Kasumi-1 (cell line): ENCODE measurements at places on chromosomes 3 and 15.

GRCh38 chr3:11053926-11054503 is 61.5 kb downstream of the SLC6A1 start:
- DNase-seq: no peak

- DNase-seq: no peak
Measured at GRCh38 chr3:49912881-49913281, 9.2 kb upstream of the MST1R start.

DNA sequence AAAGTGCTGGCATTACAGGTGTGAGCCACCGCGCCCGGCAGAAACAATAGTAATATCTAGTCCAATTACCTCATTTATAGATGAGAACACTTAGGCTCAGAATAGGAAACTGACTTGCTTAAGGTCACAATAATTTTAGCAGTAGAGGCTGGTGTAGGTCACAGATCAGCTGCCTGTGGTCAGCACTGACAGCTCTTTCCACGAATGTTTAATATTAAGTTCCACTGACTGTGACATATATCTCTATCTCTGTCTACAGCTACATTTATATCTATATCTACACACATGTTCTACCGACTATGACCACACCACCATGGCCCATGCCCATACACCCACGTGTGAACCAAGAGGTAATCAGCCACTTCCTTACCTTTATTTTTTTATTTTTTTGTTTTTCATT is 40.2 kb upstream of the DLG1 start:
- no peak for DNase-seq

DNA sequence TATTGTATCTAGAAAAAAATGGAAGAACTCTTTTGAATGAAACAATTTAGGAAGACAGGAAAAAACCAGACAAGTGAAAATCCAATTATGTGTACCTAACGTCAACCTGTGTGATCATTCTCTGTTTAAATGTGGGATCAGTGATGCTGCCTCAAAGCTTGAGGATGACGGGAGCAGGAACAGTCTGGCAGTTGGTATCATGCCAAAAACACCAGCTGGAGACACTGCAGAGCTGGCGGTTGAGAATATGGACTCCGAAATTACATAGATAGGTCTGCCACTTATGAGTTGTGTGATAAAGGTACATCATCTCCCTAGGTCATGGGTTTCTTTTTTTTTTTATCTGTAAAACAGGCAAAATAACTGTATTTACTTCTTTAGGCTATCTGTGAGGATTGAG is 480.5 kb downstream of the CNTN4 start:
- DNase-seq: no peak

DNA sequence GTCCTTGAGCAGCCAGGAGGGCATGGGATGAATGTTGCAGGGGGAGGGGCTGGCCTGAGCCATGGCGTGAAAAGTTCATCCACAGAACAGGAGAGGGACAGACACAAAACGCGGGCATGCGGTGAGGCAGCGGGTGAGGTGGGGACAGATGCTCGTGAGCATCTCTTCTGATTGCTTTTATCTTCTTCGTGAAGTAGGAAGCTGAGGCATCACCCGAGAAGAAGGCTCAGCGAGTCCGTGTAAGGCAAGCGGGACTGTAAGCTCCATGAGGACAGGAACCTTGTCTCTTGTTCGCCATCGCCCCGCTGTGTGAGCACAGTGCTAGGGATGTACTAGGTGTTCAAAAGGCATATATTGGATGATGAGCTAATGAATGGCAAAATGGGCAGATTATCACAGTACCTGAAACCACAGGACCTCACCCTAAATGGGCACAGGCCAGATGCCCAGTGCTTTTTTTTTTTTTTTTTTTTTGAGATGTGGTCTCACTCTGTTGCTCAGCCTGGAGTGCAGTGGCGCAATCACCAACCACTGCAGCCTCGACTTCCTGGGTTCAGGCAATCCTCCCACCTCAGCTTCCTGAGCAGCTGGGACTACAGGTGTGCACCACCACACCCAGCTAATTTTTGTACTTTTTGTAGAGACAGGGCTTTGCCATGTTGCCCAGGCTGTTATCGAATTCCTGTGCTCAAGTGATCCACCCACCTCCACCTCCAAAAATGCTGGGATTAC is 46.8 kb downstream of the CPN2 start:
- DNase-seq: no peak

DNA sequence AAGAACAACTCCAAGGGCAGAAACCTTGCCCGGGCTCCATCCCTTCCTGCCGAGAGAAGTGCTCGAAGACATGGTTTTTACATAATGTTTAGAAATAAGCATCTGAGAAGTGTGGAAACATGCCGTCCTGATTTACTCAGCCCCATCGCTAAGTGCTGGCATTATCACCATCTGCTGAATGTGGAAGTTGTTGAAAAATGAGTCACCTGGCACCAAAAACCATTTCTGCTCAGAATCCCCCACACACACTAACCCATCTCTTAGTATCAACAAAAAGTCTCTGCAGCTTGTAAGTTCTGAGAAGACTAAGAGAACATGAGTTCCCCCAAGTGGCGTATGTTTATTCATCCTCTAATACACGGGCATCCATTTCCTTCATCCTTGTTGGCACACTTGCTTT is 51.0 kb upstream of the ARL8B start:
- DNase-seq: no peak

DNA sequence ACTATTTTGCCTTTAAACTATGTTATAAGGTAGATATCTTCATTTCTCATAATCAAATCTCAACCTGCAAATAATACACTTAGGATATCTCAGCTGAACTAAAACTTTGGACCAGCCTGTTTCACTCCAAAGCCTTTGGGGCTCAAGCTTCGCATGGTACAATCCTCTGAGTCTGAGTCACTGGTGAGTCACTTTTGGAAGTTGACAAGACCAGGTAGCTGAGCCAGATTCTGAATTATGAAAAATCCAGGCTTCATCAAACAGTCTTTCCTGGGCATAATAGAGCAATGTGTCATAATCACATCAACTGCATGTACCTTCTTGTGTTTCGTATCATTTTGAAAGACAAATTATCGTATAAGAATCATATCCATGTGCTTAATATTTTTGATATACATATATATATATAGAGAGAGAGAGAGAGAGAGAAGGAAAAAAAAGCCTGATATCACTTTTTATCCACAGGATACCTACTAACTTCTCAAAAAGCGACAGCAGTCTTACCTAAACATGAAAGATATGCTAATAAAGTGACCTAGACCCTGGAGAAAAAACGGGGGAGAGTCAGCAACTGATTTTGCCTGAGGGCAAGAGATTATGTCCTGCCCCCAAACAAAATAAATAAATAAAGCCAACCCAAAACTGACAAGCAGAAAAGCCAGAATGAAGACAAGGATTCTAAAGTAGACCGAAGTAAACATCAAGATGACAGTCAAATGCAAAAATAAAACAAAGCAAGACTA is 263.9 kb upstream of the TGFBR2 start:
- DNase-seq: no peak

GRCh38 chr3:195548501-195548900 is 5.4 kb upstream of the PPP1R2 start:
- no peak for DNase-seq

GRCh38 chr15:58980351-58980939 is 7.0 kb upstream of the RNF111 start:
- peak; percentile 70 for DNase-seq

DNA sequence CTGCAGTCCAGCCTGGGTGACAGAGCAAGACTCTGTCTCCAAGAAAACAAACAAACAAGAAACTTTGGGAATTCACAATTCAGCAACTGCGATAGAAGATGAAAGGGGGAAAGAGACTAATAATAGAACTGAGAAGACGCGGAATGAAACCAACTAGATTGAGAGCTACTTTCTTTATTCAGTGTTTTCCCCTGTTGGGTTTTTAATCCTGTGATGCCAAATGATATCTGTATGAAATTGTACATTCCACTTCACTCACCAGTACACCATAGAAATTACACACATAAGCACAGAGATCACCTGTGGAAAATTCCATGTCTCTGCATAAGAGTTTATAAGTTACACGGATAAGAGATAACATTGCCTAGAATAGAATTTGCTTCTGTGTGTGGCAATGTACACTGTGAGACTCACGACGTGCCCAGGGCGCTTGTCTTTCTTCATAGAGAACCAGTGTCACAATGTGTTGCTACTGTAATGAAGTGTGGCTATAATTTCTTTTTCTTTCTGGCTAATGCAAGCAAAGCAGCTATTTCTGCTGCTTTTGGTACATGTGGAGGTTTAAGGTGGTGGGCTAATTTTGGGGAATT is 17.7 kb upstream of the CHST2 start:
- DNase-seq: no peak

GRCh38 chr3:54888162-54888561 is 39.7 kb downstream of the LRTM1 start:
- no peak for DNase-seq

GRCh38 chr15:91525751-91526150 is 327.8 kb upstream of the SLCO3A1 start:
- no peak for DNase-seq

DNA sequence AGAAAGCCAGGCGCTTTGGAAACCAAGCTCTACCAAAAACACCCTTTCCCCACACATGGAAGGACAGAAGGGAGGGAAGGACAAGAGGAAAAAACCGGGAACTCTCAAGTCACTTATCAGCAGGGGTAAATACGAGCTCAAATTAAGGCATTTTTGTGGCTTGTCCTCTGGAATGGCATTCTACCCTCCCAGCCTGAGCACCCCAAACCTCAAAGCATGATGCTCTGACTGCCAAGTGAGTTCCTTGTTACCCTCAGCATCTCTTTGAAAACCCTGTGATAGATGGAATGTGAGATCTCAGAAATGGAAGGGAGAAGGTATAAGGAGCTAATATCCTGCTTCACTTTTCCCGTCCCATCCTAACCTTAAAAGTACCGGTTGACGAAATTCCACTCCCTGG is 8.1 kb upstream of the CSPG5 start:
- DNase-seq: no peak

- peak; percentile 58 for DNase-seq
Measured at GRCh38 chr3:16064642-16065414, 109.7 kb upstream of the GALNT15 start.

DNA sequence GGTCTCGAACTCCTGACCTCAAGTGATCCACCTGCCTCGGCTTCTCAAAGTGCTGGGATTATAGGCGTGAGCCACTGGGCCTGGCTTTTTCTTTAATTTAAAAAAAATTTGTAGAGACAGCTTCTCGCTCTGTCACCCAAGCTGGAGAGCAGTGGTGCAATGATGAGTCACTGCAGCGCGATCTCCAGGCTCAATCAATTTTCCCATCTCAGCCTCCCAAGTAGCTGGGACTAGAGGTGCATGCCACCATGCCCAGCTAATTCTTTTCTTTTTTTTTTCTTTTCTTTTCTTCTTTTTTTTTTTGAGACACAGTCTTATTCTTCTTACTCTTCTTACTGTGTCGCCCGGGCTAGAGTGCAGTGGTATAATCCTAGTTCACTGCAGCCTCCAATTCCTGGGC is 19.8 kb downstream of the TUBGCP4 start:
- no peak for DNase-seq
